ENCODE measurements at places on chromosomes 6 and 20.

- no peak for DNase-seq
Measured at GRCh38 chr20:53783768-53784167, 190.1 kb upstream of the ZNF217 start.

- no peak for DNase-seq
Measured at GRCh38 chr6:17971128-17972073, 16.0 kb downstream of the KIF13A start.

DNA sequence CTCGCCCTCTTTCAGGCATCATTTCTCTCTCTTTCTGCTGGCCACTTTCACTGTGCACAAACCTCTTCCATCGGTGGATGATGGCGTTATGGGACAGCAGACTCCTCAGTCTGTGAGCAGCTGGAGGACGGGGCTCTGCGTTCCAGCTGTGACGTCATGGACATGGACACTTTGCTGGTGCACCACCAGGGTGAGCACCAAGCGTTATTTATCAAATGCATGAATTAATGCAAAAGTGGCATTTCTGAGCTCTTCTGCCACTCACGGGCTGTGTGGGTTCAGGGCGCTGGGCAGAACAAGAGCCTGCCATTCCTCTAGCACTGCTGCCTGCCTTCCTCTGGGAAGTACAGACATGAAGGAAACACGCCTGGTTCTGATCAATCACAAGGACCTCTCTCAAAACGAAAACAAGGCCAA, 82.9 kb upstream of the MPC1 start:
- no peak for DNase-seq

GRCh38 chr20:63363981-63364561, 2.9 kb upstream of the CHRNA4 start:
- no peak for DNase-seq

DNA sequence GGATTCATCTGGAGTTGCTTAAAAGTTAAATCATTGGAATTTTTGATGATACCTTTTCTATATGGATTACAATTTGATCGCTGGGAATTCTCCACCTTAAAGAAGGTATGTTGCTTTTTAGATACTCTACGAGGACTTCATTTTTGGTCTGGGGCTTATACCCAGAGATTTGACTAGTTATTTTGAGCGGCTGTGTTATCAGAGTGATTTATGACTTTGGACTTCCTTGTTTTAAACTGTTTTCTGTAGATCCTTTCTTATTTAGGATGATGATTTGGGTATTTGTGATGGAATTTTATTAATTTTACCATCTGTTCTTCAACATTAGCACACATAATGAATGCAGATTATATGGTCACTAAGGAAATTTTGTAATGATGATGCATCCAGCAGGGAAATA, 75.2 kb downstream of the SOX4 start:
- no peak for DNase-seq

GRCh38 chr6:135115411-135115810, 60.8 kb upstream of the HBS1L start:
- DNase-seq: no peak

DNA sequence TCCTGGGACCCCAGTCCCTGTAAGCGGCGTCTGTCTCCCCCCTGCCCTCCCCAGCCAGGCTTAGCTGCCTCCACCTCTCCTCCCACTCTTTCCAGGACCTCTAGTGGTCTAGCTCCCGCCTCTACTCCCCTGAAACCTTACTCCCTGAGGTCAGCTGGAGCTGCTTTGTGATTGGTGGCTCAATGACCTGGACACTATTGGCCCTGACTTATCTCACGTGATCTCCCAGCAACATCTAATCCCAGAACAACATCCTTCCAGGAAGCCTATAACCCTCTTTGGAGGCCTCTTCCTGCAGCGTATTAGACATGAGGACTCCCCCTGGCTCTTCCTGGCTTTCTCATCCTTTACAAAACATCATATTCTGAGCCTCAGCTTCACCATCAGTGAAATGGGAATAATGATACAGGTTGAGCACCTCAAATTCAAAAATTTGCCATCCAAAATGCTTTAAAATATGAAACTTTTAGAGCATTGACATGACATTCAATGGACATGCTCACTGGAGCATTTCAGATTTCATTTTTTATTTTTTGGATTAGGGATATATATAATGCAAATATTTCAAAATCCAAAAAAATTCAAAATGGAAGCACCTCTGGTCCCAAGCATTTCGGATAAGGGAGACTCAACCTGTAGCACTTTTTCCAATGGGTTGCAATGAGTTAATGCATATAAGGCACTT, 16.3 kb upstream of the SRC start:
- no peak for DNase-seq

GRCh38 chr6:166988674-166989201, 10.5 kb upstream of the CEP43 start:
- no peak for DNase-seq

- DNase-seq: no peak
Measured at GRCh38 chr6:170007468-170008293, 256.3 kb downstream of the ERMARD start.

GRCh38 chr6:34378470-34378869, 14.0 kb downstream of the NUDT3 start:
- no peak for DNase-seq

DNA sequence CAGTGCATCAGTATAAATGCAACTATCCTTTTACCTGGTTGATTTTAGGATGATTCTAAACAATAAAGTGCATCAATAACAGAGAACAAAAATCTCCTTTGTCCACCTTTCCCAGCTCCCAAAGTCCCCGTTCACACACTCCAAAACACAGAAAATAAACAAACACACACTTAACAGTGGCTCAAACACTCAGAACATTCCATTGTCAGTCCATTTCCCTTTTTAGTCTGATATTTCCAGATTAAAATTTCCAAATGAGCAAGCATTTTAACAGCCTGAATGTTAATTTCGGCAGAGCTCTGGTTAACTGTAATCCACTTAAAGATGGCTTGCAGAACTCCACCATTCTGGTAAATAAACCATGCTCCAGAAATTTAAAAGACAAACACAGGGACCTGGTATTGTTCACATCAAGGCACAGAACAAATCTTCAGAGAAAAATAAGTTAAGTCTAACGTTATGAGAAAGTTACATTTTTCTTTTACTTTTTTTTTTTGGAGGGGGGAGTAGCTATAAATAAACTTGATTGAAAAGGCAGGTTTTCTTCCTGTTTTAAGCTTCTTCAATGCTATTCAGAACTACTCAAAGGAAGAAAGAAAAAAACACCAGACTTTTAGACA, 100.8 kb downstream of the DST start:
- no peak for DNase-seq

DNA sequence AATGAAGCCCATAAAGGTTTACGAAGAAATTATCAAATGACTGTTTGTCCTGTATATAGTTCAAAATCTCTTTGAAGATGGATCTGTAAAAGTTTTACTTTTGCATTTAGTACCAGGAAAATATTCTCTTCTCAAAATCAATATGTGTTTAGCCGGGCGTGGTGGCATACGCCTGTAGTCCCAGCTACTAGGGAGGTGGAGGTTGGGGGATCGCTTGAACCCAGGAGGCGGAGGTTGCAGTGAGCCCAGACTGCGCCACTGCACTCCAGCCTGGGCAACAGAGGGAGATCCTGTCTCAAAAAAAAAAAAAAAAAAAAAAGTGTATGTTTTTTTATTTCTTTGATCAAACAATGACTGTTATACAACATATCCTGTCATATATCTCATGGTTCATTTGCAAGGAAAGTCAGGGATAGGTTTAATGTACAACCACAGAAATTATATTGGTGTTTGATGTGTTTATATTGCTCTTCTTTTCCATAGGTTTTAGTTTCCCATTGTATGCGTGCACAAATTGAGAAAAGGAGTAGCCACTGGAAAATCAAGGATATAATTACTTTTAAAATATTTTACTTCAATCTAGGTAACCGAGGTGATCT, 40.1 kb downstream of the SOX4 start:
- DNase-seq: no peak

DNA sequence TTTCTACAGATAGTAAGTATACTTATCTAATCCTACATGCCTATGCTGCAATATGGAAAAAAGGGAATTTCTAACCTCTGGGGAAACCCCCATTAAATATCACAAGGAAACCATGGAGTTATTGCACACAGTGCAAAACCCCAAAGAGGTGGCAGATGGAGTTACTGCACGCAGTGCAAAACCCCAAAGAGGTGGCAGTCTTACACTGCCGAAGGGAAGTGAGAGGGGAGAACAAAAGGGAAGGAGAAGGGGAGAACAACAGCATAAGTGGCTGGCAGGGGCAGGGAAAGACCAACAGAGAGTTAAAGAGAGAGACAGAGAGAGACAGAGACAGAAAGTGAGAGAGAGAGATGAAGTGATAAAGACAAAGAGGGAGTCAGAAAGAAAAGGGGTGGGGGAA, 43.8 kb upstream of the EIF2S2 start:
- no peak for DNase-seq

GRCh38 chr6:4057036-4057435, 21.9 kb downstream of the FAM217A start:
- DNase-seq: no peak

GRCh38 chr6:76451926-76452709, 379.7 kb upstream of the IMPG1 start:
- DNase-seq: no peak

DNA sequence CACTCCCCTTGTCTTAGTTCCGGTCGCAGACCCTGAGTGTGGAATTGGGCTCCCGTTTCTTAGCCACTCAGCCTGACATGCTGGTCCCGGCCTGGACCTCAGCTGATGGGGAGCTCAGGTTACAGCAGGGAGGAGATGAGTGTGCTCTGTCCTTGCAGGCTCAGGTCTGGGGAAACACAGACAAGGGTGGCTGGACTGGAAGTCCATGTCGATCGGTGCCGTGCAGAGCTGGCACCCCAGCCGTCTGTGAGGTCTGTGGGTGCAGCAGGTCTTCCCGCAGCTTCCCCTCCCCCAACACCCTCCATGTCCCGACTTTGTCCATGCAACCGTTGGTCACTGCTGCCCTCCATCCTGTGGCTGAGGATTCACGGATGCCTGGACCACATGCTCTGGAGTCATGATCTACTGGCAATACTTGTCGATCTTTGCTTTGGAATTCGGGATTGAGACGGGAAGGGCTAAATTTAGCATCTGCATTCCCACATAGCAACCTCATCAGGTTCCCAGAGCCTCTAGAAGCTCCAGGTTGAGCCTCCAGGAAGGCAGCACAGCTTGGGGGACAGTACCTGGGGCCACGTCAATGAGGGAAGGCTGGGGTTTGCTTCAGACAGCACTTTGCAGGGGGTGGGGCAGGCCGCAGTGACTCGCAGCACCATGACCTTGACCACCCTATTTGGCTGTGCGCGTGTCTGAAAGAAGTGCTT, 118.8 kb downstream of the PSMB1 start:
- no peak for DNase-seq

GRCh38 chr20:58246346-58246745, 17.9 kb upstream of the ANKRD60 start:
- no peak for DNase-seq

DNA sequence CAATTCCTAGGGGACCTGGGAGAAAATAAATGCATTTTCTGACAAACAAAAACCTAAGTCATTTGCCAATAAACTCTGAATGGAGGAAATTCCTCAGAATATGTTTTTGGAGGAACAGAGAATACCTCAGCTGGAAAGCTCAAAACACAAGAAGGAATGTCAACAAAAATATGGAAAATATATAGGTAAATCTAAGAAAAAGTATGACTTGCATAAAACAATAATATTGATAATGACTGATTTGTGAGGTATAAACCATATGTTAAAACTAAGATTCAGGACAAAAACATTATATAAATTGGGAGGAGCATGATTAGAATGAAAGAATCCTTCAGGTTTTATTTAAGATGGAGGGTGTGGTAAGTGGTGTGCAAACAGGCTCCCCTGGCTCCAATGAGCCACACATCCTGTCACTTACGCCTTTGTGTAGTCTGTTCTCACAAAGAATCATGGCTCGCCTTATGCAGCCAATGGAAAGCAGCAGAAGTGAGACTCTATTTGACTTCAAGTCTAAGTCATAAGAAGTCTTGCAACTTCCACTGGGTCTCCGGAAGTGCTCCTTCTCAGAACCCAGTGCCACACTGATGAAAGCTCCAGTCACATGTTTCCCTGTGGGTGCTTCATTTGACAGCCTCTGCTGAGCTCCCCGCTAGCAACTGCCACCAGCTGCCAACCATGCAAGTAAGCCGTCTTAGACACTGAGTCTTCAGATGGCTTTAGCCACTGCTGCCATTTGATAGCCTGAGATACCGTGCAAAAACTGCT, 8.1 kb downstream of the CFAP61 start:
- no peak for DNase-seq

DNA sequence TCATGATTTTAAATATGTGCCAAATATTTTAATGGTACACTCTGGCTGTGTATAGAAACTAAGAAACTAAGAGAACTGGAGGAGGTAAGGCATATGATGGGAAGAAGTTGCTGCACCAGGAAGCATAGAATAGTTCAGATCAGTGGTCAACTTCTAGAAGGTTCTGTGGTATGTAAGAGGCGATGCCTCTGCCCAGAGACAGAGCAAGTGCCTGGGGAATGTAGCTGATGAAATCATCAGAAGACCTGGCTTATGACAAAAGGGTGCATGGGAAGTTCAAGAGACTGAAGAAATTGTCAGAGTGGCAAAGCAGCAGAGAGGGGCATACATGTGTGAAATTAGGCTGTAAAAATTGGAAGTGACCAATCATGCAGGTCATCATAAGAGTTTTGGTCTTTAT, 580.8 kb downstream of the BMP2 start:
- no peak for DNase-seq

- DNase-seq: no peak
Measured at GRCh38 chr6:19157486-19157885, 679.7 kb upstream of the ID4 start.

- DNase-seq: no peak
Measured at GRCh38 chr6:134245706-134246105, 72.2 kb downstream of the SGK1 start.
